ENCODE measurements at places on chromosomes 7 and 10.

DNA sequence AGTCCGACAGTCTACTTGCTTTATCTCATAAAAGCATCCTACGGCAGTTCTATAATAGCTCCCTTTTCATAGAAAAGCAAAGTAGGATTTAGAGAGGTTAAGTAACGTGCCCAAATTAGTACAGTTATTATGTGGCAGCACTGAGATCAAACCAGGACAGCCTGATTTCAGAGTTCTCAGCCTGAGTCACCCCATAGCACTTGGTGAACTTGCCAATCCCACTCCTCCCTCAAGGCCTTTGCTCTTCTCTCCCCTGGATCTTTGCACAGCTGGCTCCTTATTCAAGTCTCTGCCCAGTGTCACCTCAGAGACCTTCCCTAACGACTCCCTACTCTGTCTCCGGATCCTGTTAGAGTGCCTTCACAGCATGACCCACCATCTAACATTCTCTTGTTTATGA is 438.0 kb upstream of the NFE2L3 start:
- no peak for DNase-seq

DNA sequence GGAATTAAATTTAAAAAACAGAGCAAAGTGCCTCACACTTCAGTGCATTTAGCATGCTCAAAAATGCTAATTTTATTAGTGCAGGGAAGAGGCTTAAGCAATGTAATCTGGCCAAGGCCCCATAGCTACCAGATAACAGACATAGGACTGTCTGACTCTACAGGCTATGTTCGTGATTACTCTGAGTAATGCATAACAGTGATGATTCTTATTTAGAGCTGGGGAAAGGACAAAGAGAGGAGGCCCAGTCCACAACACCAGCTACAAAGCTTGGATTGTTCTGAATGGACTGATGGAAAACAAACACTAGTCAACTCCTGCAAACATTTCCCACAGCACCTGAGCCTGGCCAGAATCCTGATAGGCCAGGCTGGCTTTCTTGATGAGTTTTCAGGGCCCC is 8.4 kb upstream of the CH25H start:
- no peak for DNase-seq

GRCh38 chr10:23432166-23432565 is 6.7 kb upstream of the OTUD1 start:
- no peak for DNase-seq

DNA sequence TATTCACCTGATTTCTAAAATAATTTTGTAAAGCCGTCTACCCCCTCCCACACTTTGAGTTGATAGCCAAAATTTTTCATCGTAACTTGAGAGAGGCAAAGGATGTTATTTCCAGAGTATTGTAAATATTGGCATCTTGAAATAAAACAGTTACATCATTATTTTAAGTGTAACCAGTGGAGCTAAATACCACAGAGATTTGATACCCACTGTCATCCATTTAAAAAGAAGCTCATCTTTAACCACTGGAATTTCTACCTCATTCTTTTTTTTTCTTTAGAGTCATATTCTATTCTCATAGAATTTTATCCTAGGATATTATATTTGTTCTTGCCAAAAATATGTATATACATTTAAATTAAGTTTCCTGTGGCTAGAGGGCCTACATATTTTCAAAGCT is 48.6 kb downstream of the CAMK1D start:
- DNase-seq: no peak

GRCh38 chr10:118102121-118102520 is 55.4 kb upstream of the RAB11FIP2 start:
- DNase-seq: no peak

GRCh38 chr10:126247446-126247975 is 140.8 kb downstream of the ADAM12 start:
- DNase-seq: no peak

- no peak for DNase-seq
Observed at GRCh38 chr7:106134241-106134640, 22.1 kb upstream of the SYPL1 start.

DNA sequence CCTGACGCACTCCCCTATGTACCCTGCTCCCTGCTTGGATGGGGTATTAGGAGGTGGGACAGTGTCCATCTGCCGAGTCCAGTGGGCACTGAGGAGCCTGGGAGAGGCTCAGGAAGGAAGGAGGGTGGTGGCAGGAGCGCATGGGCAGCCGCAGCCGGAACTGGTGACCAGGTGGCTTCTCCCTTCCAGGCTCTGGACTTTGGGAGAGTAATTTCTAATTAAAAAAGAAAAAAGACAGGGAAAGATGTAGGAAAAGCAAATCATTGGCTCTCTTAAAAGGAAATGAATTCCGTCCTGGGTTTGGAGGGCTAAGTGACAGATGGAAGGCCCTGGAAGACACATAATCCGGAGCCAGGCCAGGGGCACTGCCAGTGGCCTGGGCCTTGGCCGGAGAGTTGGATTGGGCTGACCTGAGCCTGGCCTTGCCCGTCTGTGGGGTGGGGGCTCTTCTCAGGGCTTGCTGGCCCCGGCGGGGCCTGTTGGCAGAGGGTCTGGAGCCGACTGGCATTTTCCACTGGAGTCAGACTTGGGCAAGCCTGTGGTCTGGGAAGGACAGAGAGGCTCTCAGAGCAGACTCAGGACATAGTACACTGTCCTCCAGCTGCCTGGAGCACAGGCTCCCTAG is 63.0 kb downstream of the NEURL1 start:
- DNase-seq: no peak

DNA sequence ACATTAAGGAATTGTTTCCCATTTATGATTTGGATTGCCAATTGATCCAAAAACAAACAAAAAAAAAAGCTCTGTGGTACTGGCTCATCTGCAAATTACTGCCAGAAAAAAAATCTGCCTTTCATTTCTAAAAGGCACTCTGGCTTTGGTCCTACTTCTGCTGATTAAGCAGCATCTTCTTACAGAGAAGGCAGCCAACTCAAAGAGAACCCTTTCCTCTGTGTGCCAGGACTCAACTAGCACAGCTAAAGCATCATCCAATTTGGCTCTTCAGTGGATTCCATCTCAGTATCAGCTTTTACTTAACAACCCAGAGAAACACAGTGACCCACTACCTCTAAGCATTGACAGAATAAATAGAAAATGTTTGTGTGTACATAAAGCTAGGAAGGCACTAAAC is 80.6 kb downstream of the GSAP start:
- no peak for DNase-seq

DNA sequence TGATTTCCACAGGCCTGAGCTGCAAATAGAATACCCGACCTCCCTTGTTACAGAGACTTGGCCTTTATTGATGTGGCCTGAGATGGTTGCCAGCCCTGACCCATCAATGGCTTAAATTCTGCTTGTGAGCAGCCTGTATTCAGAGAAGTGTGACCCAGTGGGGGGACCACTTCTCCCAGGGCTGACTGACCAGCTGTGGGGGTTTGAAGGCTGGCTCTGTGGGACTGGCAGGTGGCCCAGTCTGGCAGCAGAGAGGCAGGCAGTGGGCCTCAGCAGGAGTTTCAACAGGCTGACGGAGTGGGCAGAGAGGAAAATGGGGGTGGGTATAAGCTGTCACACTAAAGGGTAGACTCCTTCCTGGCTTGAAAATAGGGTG is 12.2 kb upstream of the PPIF start:
- DNase-seq: no peak

GRCh38 chr7:122914812-122915211 is 28.6 kb upstream of the CADPS2 start:
- no peak for DNase-seq

DNA sequence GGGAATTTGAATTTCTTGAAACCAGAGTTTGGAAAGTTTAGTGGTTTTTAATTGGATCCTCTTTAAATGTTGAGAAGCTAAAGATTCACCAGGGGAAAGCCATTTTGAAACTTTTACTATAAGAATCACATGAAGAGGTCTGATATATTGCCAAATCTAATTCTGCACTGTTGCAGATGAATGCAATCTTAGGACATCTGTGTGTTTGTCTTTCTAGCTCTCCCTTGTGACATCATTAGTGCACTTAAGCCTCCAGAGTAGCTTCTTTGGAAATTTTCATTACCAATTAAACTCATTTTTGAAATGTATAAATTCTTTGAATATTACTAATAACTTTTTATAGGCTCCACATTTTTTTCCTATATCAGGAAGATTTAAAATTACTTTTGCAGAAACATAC is 160.2 kb downstream of the BICC1 start:
- DNase-seq: no peak

All from endothelial cell (in vitro differentiated cells).